Mesothelial cell of epicardium (in vitro differentiated cells): ENCODE measurements at places on chromosomes 5 and 9.

DNA sequence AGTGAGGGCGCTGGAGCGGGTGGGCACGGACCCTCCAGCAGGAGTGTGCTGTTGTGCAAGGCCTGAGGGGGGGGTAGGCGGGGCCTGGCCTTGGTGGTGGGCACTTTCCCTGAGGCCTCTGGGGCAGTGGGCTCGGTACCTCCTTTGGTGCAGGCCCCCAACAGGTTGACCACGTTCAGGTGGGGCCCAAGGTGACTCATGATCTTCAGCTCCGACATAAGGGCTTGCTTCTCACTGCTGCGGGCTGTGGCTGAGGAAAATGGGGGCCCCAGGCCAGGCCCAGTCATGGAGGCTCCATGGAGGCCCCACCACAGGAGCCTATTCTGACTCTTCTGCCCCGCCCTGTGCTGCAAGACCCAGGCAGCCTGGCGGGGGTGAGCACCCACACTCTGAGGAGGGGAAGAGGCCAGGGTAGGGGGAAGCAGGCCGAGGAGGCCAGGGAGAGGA is 31.5 kb downstream of the PDGFRB start:
- no peak for DNase-seq

GRCh38 chr9:89505911-89506310 is 8.0 kb upstream of the SEMA4D start:
- DNase-seq, result no peak

GRCh38 chr5:7794823-7795222 is 56.1 kb downstream of the CFAP90 start:
- DNase-seq, result no peak

GRCh38 chr5:179420476-179420875 is 75.2 kb upstream of the ADAMTS2 start:
- no peak for DNase-seq

- DNase-seq, result no peak
Measured at GRCh38 chr9:346111-346571, 131.5 kb downstream of the DOCK8 start.

DNA sequence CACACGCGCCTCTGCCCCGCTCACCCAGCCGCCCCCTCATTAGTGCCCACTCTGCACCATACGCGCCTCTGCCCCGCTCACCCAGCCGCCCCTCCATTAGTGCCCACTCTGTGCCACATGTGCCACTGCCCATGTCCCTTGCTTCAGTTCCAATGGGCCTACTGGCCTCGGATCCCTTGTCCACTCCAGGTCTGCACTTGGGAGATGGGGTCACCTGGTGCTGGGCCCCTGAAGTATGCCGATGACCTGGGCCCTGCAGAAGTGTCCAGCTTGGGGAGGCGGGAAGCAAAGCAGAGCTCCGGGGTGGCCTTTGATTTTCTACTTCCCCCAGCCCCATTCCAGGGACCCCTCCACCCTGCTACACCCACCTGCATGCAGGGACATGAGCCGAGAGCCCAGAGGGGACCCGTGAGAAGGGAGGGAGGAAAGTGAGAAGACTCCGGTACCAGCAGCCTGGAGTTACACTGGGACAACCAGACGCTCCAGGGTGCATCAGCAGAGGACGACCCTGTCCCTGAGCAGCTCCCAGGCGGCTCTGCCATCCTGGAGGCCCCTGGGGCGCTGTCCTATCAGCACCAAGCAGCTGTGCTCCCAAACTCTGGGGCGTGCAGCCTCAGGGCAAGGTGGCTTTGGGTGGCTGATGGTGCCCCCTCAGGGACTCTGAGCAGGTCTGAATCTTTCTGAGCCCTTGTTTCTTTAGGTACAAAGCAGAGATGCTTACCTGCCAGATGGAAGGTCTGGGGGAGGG is 140.8 kb downstream of the RXRA start:
- DNase-seq, result no peak

GRCh38 chr9:20078246-20078645 is 289.4 kb upstream of the SLC24A2 start:
- no peak for DNase-seq

GRCh38 chr5:36722900-36723299 is 116.5 kb downstream of the SLC1A3 start:
- DNase-seq, result no peak

- DNase-seq, result no peak
Measured at GRCh38 chr5:31416547-31416946, 115.3 kb downstream of the DROSHA start.

GRCh38 chr9:97405551-97405950 is 6.3 kb upstream of the TDRD7 start:
- DNase-seq, result no peak

GRCh38 chr5:50574121-50574520 is 92.3 kb upstream of the PARP8 start:
- no peak for DNase-seq

DNA sequence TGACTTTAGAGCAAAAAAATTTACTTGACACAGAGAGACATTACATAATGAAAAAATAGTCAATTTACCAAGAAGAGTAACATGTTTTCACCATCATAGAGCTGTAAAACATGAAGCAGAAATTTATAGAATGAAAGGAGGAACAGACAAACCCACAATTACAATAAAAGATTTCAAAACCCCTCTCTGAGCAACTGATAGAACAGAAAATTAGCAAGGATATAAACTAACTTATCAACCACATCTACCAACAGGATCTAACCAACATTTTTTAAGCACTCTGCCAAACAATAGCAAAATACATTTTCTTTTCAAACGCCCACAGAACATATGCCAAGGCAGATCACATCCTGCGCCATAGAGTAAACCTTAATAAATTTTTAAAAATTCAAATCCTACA is 17.9 kb downstream of the SLCO4C1 start:
- no peak for DNase-seq

GRCh38 chr5:159170021-159170420 is 39.3 kb downstream of the RNF145 start:
- DNase-seq, result no peak

GRCh38 chr5:95009812-95010211 is 275.1 kb downstream of the MCTP1 start:
- no peak for DNase-seq

GRCh38 chr5:17267106-17267505 is 49.7 kb downstream of the BASP1 start:
- DNase-seq, result no peak

DNA sequence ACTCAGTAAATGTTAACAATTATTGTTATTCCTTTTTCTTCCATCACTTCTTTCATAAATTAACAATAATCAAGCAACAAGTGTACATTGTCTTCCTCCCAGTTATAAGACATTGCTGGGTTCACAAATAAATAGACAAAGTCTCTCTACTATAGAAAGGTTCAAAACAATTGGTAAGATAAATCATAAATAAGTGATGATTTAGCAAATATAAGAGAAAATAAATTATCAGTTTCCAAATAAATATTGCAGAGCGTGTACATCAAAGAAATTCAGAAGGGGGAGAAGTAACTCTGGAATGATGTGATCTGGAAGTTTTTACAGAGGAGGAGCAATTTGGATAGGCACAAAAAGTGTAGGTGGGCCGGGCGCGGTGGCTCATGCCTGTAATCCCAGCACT is 114.2 kb downstream of the BASP1 start:
- DNase-seq, result no peak

GRCh38 chr5:153880106-153880505 is 158.6 kb downstream of the FAM114A2 start:
- no peak for DNase-seq

GRCh38 chr5:60503771-60504170 is 196.2 kb downstream of the DEPDC1B start:
- no peak for DNase-seq

GRCh38 chr9:78899006-78899405 is 602.1 kb downstream of the PSAT1 start:
- no peak for DNase-seq

DNA sequence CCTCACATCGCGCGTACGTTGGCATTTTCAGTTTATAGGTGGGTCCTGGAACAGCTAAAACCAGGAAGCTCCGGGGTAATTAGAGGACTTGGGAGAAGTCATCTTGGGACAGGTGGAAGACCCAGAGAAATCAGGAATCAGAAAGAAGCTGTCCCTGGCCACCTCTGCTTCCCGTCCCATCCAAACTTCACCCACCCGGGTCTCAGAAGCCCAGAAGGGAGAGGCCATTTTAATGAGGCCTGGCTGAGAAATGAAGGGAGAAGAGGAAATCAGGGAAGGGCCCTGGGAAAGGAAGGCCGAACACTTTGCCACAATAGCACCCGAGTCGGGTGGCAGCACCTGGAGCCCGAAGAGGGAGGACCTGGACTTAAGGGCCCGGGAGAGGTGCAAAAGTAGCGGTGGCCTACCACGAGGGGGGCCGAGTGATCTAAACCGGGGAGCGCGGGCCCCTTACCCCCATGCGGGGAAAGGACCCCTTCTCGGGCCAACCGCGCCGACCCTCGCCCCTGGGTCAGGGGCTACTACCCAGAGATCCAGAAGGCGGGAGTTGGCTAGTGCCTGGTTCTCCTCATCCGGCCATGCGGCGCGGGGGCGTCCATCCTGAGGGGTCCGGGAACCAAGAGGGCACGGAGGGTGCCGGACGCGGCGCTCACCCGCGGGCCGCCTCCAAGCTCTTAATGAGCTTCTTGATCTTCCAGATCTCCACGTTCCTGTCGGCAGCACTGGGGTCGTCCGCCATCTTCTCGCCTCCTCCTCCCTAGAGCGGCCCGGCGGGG is 668 bp downstream of the ETF1 start:
- DNase-seq, result peak; percentile 40

- no peak for DNase-seq
Measured at GRCh38 chr9:115777610-115778009, 376.0 kb upstream of the PAPPA start.

DNA sequence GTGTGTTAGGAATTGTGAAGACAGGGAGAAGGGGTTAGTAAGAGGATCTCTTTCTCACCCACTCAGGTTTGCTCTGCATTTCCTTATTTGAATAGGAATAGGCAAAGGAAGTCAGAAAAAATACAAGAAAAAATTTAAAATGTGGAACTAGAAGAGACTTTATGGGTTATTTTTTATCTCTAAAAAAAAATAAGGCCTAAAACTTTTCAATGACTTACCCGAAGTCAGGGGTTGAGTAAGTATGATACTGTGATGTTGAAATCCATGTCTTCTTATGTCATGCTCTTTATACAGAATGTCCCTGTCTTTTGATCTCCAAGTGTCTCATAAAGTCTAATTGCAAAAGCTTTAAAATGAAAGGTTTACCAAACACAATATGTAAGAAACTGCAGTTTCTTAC is 148.3 kb upstream of the PIK3R1 start:
- no peak for DNase-seq

- no peak for DNase-seq
Measured at GRCh38 chr9:127614961-127615360, 2.9 kb downstream of the STXBP1 start.

- no peak for DNase-seq
Measured at GRCh38 chr5:8458038-8458383, 589.1 kb downstream of the MTRR start.

- DNase-seq, result no peak
Measured at GRCh38 chr9:116992865-116993264, 305.8 kb downstream of the TRIM32 start.

DNA sequence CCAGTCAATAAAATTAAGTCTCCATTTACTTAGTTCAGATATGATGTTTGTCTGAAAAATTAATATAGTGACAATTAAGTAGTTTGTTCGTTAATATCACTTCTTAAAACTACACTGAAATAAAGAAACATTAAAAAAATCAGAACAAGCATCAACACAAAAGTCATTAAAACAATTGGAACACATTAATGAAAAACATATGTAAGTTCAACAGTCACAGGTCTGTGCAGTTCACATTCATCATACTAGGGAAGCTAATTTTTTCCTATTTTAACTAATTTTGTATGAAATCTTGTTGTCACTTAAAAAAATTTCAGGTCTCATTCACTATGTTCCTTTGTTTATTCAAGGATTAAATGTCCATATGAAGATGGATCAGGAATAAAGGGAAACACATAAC is 22.5 kb downstream of the POC5 start:
- no peak for DNase-seq

- no peak for DNase-seq
Measured at GRCh38 chr9:121646992-121647391, 4.4 kb upstream of the DAB2IP start.
